NCI-H187 (cell line): ENCODE measurements at places on chromosomes 16 and 17.

DNA sequence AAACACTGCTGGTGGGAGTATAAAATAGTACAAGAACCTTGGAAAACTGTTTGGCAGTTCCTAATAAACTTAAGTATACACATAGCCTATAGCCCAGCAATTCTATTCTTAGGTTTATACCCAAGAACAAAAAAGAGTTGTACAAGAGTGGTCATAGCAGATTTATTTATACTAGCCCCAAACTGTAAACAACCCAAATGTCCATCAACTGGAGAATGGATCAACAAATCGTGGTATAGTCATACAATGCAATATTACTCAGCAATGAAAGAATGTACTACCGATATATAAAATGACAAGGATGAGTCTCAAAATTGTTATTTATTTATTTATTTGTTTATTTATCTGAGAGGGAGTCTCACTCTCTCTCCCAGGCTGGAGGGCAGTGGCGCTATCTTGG, 23.1 kb downstream of the GNGT2 start:
- no peak for DNase-seq

GRCh38 chr17:66580956-66581391, 253.9 kb upstream of the CACNG5 start:
- no peak for DNase-seq

GRCh38 chr16:59964232-59964924, 1230.3 kb upstream of the GOT2 start:
- DNase-seq: no peak

DNA sequence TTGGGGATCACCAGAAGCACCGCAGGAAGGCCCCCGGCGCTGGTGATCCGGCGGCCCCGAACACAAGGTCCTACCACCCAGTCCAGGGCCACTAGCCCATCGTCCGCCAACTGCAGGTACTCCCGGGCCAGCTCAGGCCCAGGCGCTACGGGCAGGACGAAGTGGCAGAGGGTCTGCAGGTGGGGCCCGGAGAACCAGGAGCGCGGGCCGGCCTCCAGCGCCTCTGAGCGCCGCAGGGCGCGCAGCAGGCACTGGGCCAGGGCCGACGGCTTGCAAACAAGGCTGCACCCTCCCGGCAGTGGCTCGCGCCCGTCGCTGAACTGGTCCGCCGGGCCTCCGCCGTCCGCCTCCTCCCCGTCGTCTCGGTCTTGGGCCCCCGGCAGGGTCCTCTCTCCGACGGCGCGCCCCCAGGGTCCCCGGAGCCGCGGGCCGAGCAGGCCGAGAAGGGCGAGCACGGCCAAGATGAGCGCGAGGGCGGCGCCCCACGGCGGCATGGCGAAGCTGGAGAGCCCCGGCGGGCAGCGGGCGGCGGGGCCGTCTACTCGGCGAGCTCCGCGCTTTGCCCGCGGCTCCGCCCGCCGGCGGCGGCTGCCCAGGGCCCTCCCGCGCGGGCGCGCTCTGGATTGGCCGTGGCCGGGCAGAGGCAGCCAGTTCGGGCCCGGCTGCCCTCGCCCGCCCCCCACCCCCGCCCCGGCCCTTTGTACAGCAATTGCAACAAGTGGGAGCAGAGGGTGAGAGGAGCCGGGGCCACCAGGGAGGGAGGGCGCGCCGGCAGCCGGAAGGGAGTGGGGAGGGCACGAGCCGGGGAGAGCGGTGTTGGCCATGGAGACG, at the start of gene ABHD15:
Gene ABHD15 (minus strand): TSS at position 565 of the 831 bp plus-strand sequence. CDS start 71 bp downstream, at position 494.
- DNase-seq: no peak

DNA sequence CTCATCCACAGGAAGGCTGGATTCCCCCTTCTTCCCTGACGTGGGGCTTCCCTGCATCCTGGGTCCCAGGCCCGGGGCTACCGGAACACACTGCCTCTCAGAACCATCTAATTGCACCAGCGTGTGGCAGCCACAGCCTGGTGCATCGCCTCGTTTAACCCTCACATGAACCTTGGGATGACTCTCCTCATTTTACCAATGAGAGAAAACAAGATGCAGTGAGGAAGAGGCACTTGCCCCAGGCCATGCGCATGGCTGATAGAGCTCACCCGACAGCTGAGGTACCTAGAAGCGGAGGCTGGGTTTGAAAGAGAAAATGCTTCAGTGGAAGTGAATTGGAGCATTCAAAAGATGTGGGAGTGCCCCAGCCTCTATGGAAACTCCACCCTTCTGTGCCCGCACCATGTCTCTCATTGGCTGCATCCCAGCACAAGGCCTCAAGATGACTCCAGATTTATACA, 162.3 kb downstream of the KATNIP start:
- no peak for DNase-seq

- no peak for DNase-seq
These were observed 11.9 kb downstream of the C16orf86 start for GRCh38 chr16:67678354-67679023.

DNA sequence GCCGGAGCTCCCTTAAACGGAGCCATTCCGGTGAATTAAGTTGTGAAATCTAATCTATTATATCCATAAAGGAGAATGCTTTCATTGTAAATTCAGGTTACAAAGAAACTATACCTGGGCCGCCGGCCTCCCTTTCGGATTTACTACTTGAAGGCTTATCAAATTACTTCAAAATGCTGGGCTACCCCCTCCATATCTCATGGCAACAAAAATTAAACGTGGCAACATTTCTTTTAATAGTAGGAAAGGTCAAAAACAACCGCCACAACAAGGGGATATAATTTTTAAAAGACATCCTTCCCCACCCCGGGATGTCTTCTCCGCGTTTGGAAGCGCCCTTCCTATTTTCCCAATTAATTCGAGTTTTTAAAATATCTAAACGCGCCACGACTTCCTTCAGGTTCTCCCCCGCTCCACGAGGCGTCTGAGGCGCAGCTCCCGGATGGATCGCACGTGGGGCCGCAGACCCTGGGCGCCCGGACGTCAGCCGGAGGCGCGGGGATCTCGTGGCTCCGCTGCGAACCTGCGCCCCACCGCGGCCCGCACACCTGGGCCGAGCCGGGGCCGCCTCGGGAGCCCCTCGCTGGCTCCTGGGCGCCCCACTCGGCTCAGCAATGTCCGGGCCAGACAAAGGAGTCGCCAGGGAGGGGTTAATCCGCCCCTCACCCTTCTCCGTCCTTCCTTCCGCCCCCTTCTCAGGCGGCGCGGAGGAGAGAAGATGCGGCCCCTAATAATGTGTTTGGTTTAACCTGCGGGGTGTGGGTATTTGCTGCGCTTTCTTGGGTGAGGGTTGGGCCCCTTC, 47.4 kb upstream of the SLC38A10 start:
- no peak for DNase-seq

DNA sequence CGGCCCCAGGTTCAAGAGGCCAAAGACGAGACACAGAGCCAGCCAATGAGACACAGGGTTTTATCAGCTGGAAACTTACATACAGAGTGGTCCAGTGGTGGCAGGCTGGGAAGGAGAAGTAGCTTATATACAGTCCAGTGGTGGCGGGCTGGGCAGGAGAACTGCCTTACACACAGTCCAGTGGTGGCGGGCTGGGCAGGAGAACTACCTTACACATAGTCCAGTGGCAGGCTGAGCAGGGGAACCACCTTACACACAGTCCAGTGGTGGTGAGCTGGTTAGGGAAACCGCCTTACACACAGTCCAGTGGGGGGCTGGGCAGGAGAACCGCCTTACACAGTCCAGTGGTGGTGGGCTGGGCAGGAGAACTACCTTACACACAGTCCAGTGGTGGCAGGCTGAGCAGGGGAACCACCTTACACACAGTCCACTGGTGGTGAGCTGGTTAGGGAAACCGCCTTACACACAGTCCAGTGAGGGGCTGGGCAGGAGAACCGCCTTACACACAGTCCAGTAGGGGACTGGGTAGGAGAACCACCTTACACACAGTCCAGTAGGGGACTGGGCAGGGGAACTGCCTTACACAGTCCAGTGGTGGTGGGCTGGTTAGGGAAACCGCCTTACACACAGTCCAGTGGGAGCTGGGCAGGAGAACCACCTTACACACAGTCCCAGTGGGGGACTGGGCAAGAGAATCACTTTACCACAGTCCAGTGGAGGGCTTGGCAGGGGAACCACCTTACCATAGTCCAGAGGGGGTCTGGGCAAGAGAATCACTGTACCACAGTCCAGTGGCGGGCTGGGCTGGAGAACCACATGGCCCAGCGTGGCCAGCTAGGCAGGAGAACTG, 90.9 kb downstream of the GAS7 start:
- DNase-seq: no peak

DNA sequence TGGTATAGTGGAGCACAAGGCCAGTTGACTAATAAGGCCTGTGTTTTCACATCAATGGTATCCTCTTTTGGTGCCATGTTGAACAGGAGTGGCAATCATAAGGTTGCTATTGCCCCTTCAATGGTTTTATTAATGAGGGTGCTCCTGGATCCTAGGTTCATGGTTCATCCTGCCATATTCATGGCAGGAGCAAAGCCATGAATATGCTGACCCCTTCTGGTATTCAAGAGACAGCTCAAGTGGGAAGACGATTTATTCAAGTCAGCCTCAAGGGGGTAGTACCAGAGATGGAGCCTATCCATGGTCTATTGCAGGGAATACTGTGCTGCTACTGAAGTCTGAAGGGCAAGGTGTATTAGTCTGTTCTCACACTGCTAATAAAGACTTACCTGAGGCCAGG, 2.6 kb downstream of the ABCA9 start:
- DNase-seq: no peak

GRCh38 chr16:71594000-71594646, 17.2 kb upstream of the TAT start:
- DNase-seq: no peak

- no peak for DNase-seq
These were observed 679.0 kb upstream of the CA10 start for GRCh38 chr17:52837492-52837891.

DNA sequence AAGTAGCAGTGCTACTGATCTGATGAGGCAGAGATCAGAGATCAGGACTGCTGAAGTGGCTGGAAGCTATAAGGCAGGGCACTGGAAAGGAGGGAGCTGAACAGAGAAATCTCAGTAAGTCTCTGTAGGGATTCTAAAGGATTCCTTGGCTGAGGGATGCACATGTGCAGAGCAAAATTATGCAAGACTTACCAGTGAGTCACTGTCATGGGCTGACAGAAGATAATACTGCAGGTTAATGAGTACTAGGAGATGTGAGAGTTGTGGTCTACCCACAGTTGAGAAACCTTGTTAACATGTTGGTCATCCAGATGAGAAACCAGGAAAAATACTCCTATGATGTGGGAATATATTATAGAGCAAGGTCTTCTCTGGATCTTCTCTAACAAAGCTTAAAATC, 378.1 kb downstream of the HAPSTR1 start:
- no peak for DNase-seq

DNA sequence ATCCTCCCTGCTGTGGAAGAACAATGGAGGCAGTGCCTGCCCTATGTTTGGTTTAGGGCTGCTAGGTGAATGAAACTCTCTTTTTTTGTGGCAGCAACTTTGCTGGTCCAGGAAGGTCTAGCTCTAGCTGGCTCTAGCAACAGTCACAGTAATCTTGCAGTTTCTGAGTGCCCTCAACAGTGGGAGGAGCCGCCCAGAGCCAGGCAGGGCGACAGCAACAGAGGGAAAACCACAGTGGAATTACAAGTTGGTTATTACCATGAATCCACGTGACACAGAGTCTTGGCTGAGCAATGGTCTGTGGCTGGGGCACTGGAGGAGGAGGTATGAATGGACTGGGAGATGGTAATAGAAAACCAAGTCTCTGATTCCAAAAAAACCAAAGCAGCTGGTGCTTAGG, 10.3 kb downstream of the HSPB9 start:
- DNase-seq: peak; percentile 84

DNA sequence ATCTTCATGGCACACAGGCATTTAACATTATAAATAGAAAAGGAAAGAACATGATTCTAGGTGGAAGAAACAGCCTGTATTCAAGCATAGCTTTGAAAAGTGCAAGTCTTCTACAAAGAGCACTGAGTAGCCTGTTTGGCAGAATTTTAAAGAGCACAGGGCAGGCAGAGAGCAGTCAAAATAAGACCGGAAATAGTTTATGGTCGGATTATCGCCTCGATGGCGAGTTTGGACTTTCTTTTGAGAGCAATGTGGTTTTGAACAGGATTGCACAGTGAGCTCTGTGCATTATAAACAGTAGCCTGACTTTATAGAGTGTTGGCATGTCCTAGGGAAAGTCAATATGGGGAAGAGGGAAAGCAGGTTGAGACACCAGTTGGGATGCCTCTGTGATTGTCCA, 6.2 kb upstream of the TMEM100 start:
- DNase-seq: no peak

- DNase-seq: no peak
These were observed 203.7 kb downstream of the PHKB start for GRCh38 chr16:47664653-47665325.

DNA sequence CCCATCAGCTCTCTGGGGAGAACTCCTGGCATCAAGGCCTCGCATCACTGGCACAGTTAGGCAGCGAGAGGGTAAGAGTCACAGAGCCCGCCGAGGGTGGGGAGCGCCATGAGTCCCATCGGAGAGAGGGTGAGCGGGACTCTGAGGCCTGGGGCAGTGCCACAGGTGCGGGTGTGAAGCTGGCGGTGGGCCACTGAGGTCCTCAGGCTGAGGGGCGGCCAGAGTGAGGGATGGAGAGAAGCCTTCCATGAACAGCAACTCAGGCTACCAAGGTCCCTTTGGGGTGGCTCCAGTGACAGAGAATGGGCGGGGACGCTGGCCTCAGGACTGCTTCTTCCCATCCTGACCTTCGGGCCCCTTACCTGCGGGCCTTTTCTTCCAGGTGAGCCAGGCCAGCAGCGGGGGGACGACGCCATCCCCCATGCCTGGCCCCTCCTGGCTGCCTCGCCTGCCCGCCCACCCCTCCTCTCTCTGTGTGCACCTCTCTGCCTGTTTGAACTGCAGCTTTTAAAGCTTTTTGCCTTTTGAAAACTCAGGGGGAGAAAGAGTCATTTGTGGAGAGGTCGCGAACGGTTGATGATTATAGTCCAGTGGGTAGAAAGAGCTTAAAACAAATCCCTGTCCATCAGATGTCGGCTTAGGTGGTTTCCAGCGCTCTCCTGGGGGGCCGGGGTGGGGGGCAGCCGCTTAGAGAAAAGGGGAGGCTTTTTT, 149.3 kb upstream of the GSE1 start:
- DNase-seq: no peak

DNA sequence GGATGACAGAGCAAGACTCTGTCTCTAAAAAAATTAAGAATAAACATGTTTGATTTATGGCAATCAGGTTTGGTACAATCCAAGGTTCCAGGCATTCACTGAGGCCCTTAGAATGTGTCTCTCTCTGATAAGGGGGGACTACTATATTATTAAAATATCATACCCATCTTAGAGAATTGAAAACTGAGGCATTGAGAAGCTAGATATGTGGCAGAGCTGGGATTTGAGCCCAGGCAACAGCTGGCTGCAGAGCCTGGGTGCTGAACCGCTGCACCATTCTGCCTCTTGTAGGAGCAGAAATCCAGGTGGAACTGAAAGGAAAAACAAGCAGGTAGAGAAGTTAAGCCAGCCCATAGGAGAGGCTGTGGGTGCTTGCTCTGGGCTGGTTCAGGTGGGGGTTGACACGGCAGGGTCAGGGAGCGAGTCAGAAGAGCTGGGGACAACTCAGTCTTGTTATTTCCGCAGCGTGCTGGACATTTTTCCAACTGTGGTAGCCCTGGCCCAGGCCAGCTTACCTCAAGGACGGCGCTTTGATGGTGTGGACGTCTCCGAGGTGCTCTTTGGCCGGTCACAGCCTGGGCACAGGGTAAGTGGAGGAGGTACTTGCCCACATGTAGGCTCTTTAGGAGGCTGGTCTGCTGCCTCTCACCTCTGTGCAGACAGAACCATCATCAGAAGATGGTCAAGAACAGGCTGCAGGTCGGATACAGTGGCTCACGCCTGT, 62.5 kb downstream of the WIPI1 start:
- no peak for DNase-seq
